ENCODE measurements at places on chromosomes 4 and X. TPM values are rescaled to one million over a fixed set of nuclear protein-coding genes. Genes with fewer than 3 reads are reported as not detected.

- no peak for DNase-seq
Observed at GRCh38 chr4:148375584-148375983, 66.6 kb downstream of the NR3C2 start.

- no peak for DNase-seq
Observed at GRCh38 chr4:3079694-3080123, 5.2 kb downstream of the HTT start.

GRCh38 chr4:673349-674091 lies 556 bp downstream of the ATP5ME start:
- DNase-seq = no peak

DNA sequence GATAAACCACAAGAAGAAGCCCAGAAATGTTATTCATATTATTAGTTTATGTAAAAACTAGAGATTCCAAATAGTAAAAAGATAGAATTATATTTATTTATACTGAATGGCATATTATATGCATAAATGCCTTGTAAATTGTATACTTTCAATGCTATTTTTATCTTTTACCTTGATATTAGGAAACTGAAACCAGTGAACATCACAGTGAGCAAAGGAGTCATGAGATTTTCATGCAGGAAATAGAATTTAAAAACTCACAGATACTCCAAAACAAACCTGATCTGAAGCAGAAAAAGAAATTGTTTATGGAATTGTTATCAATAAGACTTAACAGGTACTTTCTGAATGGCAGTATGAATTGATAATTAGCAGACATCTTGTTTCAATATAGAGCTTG lies 207.3 kb upstream of the CENPE start:
- no peak for DNase-seq

XPNPEP2 gene
- 81.5 TPM for polyA plus RNA-seq

- DNase-seq = no peak
Observed at GRCh38 chrX:67673741-67674274, 130.0 kb downstream of the AR start.

GRCh38 chr4:55117511-55117910 lies 7.9 kb downstream of the KDR start:
- DNase-seq = no peak

DNA sequence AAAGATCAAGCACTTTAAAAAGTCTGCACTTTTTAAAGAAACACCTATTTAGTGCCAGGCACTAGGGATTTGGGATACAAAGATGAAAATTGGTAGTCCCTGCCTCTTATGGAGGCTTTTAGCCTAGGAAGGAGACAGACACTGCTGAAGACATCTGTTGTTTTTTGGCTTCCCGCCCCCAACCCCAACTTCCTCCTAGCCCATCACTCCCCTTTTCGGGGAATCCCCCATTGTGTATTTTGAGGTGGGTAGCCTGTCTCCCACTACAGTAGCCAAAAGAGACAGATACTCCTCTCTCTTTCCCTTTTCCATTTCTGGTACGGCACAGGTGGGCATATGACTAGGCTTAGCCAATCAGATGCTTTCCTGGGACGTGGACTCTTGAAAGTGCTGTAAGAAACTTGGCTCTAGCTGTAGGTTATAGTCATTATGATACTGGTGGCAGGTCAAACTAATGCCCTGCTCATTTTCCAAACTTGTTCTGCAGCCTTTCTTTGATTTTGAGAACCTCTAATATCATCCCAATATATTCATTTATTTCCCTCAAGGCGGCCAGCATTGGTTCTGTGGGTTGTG lies 194.6 kb upstream of the RBPJ start:
- no peak for DNase-seq

KCNE5 gene
- polyA plus RNA-seq = 4.8 TPM

- DNase-seq = no peak
Observed at GRCh38 chr4:120432301-120432860, 365.7 kb upstream of the MAD2L1 start.

GRIPAP1 gene
- 72.9 TPM for polyA plus RNA-seq

DDIT4L gene
- 2.5 TPM for polyA plus RNA-seq

DNA sequence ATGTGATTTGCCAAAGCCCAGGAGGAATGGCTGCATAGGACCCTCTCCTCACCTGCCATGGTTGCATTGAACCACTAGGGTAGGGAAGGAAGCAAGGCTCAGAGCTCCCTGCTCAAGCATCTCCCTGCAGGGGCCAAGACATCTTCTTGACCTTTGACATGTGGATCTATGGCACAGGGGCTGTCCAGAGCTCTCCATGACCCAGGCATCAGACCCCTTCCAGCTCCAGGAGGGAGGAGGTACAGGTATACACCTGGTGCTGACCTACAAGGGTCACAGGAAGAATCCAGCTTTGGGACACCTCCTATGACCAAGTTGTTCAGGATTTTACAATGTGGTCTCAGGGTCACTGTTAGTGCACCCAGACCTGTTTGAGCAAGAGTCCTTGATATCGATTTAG lies 23.2 kb upstream of the ASMTL start:
- no peak for DNase-seq

- no peak for DNase-seq
Observed at GRCh38 chr4:84568496-84568895, 14.4 kb upstream of the CDS1 start.

CCSER1 gene
- polyA plus RNA-seq = 22.4 TPM

LGI2 gene
- polyA plus RNA-seq = 26.7 TPM
